T-helper 17 cell (primary cell): ENCODE measurements at places on chromosomes 12 and 14.

DNA sequence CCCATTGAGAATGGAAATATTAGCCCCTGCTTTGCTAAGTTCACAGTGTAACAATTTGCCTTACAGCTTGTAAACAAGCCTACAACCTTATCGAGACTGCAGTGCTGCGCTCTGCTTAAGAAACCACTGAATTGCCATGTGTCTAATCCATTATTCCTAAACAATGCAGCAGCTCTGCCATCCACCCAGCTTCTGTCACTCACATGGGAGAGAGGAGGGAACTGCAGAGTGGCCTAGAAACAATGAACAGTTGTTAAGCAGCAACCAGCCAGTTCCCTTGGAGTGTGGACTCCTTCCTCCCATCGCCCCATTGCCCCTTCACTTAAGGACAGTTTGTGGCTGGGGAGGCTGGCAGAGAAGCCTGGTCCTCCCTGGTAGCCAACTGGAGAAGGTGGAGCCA, 42.9 kb downstream of the TESPA1 start:
- DNase-seq, result no peak

DNA sequence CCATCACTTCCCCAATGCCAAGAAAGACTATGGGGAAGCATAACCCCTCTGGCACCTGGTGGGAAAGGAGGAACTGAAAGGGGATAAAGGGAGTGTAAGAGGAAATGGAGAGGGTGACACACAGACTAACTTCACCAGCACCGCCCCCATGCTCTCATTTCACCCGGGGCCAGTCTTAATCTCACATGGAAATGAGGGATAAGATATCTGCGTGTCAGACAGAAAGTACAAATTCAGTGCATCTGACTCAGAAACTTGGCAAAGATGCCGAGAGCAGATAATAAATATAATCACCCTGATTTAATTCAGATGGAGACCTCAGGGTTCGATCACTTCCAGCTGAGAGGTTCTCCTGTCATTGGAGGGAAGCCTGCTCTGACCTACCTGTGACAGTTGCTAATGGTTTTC, 191.6 kb downstream of the DUSP6 start:
- no peak for DNase-seq

DNA sequence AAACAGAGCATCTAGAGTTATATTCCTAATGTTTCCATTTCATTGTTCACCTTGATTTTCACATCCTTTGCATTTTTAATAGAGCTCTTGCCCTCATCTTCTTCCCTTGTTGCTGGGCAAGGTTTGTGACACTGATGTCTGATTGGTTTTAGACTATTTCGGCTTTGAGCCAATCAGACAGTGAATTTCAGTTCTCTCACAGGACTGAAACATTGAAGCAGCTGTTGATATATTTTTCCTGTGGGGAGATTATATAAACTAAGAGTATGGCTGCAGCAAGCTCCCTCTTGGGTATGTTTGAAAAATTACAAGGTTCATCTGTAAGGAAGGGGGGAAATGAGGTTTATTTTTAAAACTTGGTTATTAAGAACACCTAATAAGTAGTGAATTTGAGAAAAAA, 51.2 kb downstream of the ATF7IP start:
- DNase-seq, result no peak

DNA sequence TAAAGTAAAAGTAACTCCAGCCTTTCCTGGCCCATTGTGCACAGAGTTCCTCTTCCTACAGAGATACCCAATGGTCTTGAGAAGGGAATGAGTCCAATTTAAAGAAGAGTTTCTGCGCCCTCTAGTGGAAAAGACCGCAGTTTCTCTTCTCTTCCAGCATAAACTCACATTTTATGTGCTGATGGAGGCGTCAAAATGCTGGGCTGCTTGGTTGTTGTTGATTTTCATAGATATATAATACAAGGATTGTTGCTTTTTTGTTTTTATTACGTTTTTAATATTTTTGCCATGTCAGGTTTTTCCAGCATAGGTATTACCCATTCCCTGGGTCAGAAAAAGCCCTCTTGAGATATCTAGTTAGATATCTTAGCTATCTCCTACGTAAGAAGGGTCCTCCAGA, 356.9 kb upstream of the STXBP6 start:
- DNase-seq, result no peak

DNA sequence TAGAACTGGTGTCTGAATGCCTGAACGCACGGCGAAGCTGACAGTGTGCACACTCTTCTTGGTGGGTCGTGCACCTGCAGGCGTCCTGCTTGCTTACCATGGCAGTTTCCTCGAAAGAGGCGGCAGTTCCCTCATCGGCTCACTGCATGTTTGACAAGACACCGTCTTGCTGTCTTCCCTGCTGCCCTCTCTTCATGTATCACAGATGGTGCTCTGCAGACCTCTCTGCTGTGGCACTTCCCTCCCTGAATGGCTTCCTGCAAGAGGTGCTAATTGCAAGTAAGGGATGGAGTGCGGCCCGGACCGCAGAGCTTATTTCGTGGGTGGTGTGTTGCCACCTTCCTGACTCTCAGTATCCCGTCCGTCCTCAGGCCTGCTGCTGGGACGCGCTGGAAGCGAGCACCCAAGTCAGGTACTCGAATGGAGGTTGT, 156.7 kb upstream of the RTL1 start:
- no peak for DNase-seq

GRCh38 chr12:16019136-16019535, 108.0 kb downstream of the DERA start:
- no peak for DNase-seq

DNA sequence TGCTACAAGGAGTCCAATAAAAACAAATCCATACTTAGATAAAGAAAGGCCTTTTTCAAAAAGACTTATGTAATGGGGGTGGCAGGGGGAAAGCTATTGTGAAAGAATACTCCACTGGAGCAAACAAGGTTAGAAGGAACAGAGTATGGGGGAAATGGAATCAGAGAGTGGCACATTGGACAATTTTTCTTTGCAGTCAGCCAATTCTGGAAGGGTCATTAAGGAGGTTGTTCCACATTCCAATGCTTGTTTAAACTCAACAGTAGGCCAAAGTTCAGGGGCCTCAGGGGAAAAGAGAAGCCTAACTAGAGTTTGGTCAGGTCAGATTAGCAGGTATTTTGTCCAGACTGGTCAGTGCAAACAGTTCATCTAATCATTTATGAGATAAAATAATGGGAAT, 105.2 kb upstream of the RESF1 start:
- DNase-seq, result no peak

GRCh38 chr12:19967001-19967400, 401.3 kb upstream of the PDE3A start:
- DNase-seq, result no peak

GRCh38 chr12:48004053-48004941, at the start of gene COL2A1:
Gene COL2A1 (minus strand): TSS chr12:48004476. CDS start chr12:48004321, 155 bp downstream.
- no peak for DNase-seq

DNA sequence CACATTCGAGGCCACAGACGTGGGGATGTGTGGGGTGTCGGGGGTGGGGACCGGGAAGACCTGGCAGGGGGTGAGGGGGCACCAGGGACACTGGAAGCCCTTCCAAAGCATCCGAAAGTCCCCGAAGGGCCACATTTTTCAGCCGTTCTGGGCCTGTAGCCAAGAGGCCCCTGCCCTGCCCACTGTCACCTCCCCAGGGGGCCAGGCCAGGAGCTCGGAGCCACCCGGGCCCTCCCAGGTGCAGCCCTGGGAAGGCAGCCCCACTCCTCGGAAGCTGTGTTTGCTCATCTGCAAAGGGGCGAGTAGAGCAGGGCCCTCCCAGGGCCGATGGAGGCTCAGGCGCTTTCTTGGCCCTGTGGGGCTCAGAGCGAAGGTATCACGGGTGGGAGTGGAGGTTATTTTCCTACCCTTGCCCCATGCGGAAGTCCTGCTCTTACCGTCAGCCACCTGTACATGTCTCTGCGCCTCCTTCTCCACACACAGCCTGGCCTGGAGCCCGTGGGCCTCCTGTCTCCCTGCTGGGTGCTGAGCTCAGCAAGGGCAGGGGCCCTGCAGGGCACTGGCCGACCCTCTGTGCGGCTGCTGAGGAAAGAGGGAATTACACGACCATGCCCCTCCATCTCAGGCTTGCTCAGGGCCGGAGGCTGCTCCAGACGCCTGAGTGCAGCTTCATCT, 27.2 kb downstream of the NOC4L start:
- DNase-seq, result no peak

DNA sequence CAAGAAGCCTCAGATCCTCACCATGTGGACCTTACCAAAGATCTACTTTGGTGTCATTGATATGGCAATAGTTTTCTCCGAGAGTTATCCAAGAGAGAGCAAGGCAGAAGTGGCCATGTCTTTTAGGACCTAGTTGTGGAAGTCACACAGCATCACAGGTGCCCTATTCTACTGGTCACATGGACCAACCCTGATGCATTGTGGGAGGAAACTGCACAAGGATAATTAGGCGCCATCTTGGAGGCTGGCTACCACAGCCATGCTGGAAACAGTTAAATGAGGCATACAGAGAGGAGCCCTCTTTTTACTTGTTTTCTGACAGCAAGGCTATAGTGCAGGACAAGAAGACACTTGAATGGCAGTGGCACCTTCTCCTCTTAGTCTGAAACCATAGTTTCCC, 49.8 kb downstream of the GNS start:
- DNase-seq, result no peak

DNA sequence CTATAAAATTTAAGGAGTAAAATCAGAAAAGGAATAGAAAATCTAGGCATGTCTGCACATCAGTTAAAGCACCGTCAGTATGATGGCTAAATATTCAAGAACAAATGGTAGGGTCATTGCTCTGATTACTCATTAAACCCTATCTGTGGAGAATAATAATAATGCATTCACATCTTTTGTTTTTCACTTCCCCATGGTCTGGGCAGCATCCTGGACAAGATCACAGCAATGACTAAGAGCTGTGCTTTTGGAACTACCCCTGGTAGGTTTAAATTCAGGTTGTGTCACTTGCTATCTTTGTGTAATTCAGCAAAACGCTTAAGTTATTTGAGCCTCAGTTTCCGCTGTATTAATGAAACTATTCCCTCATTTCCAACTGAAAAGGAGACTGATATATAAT, 33.1 kb downstream of the C12orf42 start:
- no peak for DNase-seq

DNA sequence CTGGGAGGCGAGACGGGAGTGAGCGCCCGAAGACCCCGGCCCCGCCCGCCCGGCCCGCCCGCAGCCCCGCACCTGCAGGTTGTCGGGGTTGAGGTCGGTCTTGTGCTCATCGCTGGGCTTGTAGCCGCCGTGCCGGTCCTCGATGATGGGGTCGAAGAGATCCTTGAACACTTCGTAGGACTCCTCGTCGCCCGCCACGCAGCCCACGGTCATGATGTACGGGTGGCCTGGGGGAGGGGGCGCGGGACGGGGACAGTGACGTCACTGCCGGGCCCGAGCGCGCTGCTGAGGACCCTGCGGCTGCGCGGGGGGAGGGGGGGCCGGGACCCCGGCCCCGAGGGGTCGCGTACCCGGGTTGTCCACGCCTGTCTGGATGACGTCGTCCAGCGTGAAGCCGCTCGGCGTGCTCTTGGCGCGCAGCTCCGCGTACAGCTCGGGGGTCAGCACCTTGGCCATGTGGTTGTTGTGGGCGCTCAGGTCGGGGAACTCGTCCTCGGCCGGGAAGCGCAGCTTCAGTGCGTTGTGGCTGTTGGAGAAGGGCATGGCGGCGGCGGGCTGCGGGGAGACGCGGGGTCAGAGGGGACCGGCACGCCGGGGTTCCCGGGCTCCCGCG, 573 bp downstream of the CKB start:
- no peak for DNase-seq

- no peak for DNase-seq
These were observed 13.3 kb downstream of the DICER1 start for GRCh38 chr14:95143808-95144620.
